ENCODE measurements at places on chromosomes 4 and X. TPM values are rescaled to one million over a fixed set of nuclear protein-coding genes. Genes with fewer than 3 reads are reported as not detected.

GRCh38 chr4:67678612-67679011, 22.3 kb downstream of the UBA6 start:
- no peak for DNase-seq

DNA sequence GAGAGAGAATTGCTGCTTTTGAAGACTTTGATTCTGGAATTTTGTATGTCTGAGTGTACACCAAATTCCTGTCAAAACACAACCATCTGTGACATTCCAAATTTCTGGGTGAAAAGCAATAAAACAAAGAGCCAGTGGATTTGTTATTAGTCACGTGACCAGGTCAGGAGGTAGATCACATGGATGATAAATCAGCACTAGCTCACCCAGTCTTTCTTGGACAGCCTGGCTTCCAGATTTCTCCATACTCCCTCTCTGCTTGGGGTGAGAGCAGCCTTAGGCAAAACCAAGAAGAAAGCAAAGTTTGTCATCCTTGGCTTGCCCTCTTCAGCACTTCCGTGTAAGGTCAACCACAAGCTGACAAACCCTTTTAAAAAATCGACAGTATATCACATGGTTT, 194.2 kb downstream of the CLCN4 start:
- DNase-seq = no peak

- no peak for DNase-seq
These were observed 518.7 kb downstream of the C4orf33 start for GRCh38 chr4:129614611-129615010.

RRH gene
- polyA plus RNA-seq = 0.07 TPM

DNA sequence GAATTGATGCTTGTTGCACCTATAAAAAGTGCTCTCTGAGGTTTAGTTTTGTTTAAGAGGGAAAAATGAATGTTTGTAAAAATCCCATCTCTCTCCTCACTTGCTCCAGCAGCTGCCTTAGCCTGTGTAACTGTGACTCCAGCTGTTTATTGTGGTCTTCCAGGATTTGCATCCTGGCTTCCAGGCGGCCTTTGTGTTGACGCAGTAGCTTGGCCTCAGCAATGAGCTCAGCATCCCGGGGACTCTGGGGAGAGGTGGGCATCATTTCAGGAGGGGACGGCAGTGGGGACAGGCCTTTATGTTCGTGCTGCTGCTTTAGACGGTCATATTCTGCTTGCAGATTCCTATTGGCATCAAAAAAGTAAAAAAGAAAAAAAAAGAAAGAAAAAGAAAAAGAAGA, 75.3 kb upstream of the FTHL17 start:
- no peak for DNase-seq

DNA sequence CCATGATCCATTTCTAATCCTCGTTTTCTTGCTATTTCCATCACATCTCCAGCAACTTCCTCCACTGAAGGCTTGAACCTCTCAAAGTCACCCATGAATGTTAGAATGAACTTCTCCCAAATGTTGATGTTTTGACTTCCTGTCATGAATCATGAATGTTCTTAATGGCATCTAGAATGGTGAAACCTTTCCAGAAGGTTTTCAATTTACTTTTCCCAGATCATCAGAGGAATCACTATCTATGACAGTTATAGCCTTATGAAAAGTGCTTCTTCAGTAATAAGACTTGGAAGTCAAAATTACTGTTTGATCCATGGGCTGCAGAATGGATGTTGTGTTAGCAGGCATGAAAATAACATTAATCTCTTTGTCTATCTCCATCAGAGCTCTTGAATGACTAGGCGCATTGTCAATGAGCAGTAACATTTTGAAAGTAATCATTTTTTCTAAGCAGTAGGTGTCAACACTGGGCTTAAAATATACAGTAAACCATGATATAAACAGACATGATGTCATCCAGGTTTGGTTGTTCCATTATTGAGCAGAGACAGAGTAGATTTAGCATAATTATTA, 268.2 kb downstream of the KCNIP4 start:
- no peak for DNase-seq

- no peak for DNase-seq
These were observed 18.1 kb downstream of the FGFRL1 start for GRCh38 chr4:1029529-1029928.

DNA sequence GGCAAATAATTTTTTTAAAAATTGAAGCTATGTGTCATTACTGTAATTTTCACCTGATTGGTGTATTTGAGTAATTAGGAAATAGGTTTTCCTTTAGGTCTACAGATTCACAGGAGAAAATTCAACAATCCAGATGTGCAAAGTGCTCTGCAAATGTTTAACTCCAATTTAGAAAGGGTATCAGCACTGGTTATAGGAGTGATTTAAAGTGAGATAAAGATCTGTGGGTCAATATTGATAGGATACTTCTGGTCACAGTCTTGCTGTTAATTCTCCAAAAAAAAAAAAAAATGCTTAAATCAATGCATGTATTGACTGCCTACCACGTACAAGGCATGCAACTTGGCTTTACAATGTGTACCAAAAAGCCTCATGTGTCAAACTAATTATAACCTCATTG, 271.3 kb downstream of the PPP3CA start:
- no peak for DNase-seq

SH3TC1 gene
- polyA plus RNA-seq = 0.98 TPM

- DNase-seq = peak; percentile 34
These were observed 28.8 kb downstream of the COL4A5 start for GRCh38 chrX:108468486-108468885.

- no peak for DNase-seq
These were observed 12.2 kb downstream of the GK2 start for GRCh38 chr4:79395841-79396240.

MTCP1 gene
- 17.4 TPM for polyA plus RNA-seq

- no peak for DNase-seq
These were observed 36.7 kb upstream of the PAGE4 start for GRCh38 chrX:49792376-49792775.

ARMCX5 gene
- 20.5 TPM for polyA plus RNA-seq

DNA sequence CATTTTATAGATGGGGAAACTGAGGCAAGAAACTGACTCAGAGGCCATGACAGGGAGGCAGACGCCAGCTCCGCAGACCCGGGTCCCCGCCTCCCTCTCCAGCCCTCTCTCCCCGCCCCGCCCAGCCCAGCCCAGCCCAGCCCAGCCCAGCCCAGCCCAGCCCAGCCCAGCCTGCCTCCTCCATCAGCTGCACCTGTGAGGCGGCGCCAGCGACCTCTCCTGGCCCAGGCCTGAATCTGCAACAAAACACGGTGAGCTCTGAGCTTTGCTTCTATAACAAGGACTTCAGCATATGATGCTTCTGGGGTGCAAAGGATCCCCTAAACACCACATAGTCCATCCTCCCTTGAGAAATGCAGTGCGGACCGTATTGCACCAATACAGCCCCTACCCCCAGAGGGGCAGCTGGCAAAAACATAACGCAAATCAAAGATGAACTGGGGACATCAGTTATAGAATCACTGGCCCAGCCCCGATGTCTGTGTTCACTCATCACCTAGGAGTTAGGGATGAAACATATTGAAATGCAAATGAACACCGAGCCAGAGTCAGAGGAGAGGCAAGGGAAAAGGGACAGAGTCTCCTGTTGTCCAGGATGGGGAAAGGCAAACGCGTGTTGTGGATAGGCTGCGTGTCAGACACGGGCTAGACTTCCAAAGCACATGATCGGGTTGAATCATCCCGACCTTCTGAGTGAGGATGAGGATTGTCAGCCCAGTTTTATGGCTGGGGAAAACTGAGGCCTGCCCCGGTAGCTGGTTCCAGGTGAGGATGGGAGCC, 216.1 kb upstream of the PSAPL1 start:
- no peak for DNase-seq

SLC38A5 gene
- 19.1 TPM for polyA plus RNA-seq

DNA sequence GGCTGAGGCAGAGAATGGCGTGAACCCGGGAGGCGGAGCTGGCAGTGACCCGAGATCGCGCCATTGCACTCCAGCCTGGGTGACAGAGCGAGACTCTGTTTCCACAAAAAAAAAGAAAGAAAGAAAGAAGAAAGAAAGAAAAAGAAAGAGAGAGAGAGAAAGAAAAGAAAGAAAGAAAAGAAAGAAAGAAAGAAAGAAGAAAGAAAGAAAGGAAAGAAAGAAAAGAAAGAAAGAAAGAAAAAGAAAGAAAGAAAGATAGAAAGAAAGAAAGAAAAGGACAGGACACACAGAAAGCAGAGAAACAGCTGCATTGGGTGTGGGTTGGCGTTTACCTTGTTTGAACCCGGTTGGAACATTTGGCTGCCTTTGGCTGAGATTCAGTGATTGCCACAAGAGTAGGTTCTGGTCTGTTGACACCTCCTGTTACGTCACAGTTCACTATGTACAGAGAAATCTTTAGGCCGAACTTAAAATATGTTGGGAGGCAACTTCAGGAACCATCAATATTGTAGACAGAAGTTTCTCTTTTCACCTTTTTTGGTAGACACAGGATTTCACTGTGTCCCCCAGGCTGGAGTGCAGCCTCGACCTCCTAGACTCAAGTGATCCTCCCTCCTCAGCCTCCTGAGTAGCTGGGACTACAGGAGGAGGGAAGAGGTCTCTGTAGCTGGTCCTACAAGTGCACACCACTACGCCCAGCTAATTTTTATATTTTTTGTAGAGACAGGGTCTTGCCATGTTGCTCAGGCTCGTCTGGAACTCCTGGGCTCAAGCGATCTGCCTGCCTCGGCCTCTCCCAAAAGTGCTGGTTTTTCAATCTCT, 16.3 kb upstream of the PLCXD1 start:
- DNase-seq = no peak

TCEANC gene
- polyA plus RNA-seq = 1.7 TPM

GRCh38 chrX:24862343-24862742, 153.4 kb downstream of the ARX start:
- DNase-seq = no peak

- DNase-seq = no peak
These were observed 34.6 kb upstream of the CXCL8 start for GRCh38 chr4:73705721-73706120.

BGN gene
- 143 TPM for polyA plus RNA-seq
